Cardiac fibroblast (primary cell): ENCODE measurements at places on chromosomes 2 and 18.
A peak's percentile ranks its signal among the peaks of the same experiment; 100 is the strongest.

DNA sequence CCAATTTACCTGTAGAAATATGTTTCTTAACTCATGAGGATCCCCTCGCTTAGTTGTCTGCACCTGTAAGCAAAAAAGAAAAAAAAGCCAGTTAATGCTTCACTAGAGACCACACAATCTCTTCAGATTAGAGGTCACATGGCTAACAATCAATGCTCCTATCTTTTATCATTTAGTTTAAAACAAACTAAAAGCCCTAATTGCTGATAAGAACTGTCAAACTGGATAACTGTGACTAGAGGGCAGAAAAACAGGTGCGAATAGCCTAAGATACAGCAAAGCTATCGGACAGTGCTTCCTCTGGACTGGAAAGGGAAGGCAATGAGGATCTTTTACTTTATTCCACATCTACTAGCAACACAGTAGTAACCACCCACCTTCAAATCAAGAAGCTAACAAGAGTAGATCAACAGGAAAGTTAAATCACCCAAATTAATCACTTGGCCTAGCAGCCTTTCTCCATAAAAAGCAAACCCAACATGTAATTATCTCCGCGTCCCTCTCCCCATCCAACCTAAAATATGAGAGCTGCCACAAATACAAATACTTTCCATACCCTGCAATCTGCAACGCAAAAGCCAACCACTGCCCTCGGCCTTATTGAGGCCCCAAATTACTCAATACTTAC is 734 bp downstream of the SLC25A12 start:
- DNase-seq, result peak; percentile 25

- DNase-seq, result no peak
Observed at GRCh38 chr2:228126401-228126800, 55.1 kb downstream of the SPHKAP start.

DNA sequence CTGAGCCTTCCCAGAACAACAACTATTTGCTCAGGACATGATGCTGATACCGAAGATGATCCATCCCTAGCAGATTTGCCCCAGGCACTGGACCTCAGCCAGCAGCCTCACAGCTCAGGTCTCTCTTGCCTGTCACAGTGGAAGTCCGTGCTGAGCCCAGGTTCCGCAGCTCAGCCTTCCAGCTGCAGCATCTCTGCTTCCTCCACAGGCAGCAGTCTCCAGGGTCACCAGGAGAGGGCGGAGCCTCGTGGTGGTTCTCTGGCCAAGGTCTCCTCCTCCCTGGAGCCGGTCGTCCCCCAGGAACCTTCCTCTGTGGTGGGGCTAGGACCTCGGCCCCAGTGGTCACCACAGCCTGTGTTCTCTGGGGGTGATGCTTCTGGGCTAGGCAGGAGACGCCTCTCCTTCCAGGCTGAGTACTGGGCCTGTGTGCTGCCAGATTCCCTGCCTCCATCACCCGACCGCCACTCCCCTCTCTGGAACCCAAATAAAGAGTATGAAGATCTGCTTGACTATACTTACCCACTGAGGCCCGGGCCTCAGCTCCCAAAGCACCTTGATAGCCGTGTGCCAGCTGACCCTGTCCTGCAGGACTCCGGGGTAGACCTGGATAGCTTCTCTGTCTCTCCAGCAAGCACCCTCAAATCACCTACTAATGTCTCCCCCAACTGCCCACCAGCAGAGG is 15.4 kb downstream of the CEP68 start:
- peak; percentile 28 for DNase-seq

- peak; percentile 56 for DNase-seq
Observed at GRCh38 chr2:29841386-29842004, 79.9 kb downstream of the ALK start.

DNA sequence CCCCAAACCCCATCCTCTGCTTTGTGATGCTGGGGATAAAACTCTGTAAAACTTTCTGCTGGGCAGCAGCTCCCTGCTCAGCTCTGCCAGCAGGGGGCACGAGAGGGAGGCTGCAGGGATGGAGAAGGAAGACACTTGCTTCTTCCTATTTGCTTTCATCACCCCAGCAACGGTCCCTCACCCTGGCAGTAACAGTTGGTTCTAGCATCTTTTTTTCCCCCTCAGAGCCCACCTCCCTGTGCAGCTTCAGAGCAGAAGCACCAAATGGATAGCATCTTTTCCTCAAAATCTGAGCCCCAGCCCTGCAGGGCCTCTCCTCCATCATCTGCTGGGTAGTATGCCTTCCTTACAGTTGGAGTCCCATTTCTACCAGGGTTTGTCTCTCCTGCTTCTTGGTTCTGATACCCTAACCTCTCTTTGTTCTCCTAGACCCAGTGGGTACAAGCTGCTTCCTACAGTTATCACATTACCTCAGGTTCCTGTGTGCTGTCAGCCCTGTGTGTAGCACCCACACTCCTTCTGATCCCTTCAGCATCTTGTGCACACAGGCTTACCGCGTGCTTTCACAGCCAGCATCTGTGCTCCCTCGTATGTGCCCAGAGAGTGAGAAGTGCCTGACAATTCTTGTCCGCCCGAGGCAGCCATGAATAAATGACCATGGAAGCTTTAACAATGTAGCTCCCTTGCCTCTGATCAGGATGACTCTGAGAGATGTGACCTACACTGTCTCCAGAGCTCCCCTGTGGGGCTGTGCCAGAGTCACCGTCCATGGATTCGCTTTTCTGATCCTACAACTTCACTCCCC is 14.5 kb downstream of the CKAP2L start:
- peak; percentile 87 for DNase-seq

DNA sequence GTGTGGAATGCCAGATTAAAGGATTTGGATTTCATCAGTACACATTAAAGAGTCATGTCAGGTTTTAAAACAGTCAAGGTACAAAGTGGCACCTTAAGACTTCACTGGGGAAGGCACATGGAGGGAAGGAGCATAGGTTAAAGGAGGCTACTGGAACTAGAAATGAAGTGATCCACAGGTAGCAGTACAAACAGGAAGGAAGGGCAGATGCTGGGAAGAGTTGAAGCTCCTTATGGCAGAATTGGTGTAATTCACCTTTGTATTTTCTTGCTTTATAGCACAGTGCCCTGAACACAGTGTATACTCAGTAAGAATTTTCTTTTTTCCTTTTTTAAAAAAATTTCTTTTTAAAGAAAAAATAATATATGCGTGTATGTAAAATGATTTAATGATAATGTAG is 177.1 kb downstream of the BABAM2 start:
- DNase-seq, result no peak
